ENCODE measurements at places on chromosomes 1 and 21. TPM values are rescaled to one million over a fixed set of nuclear protein-coding genes. Genes with fewer than 3 reads are reported as not detected.
A peak's percentile ranks its signal among the peaks of the same experiment; 100 is the strongest.

GRCh38 chr1:234871710-234872271 lies 256.8 kb downstream of the TOMM20 start:
- H3K36me3 ChIP-seq: no peaks in the 10 kb centered on the region
- peaks cover 35% of the 10 kb centered on the region for H3K4me1 ChIP-seq
- no peaks in the 10 kb centered on the region for H3K27me3 ChIP-seq

DNA sequence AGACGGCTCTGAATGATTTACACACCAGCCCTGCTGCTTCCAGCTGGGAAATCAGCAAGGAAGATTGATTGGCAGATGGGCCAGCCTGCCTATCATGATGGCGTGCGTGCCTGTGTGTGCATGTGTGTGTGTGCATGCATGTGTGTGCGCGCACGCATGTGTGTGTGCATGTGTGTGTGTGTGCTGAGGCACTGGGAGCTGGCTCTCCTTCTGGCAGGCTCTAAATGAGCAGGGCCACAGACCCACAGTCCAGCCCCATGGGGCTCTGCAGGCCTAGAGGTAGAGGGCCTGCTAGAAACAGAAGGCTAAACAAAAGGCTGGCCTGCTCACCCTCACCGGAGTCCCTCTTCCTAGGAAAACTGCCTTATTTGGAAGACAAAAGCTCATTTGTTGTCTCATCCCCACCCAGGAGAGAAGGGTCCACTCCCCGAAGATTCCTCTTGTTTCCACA lies 6.0 kb downstream of the KLHDC8A start:
- no peak for DNase-seq
- no peak overlapping the region for H3K4me3 ChIP-seq
- H3K27me3 ChIP-seq: no peaks in the 10 kb centered on the region
- no peak overlapping the region for H3K27ac ChIP-seq
- no peaks in the 10 kb centered on the region for H3K4me1 ChIP-seq

- no peak overlapping the region for H3K27ac ChIP-seq
- no peaks in the 10 kb centered on the region for H3K36me3 ChIP-seq
- no peak overlapping the region for H3K4me3 ChIP-seq
- no peak for DNase-seq
- peaks cover 71% of the 10 kb centered on the region for H3K27me3 ChIP-seq
- no peaks in the 10 kb centered on the region for H3K4me1 ChIP-seq
These were observed 34.9 kb upstream of the ZC3H12A start for GRCh38 chr1:37439349-37439995.

Gene KCNN3
- 3.5 TPM for total RNA-seq

Gene FAM229A
- total RNA-seq: 21.6 TPM

GRCh38 chr1:38571726-38572125 lies 287.8 kb downstream of the RRAGC start:
- H3K4me3 ChIP-seq: no peak overlapping the region
- no peaks in the 10 kb centered on the region for H3K4me1 ChIP-seq
- H3K27me3 ChIP-seq: no peaks in the 10 kb centered on the region
- DNase-seq: peak; percentile 49
- H3K36me3 ChIP-seq: no peaks in the 10 kb centered on the region
- no peak overlapping the region for H3K27ac ChIP-seq

Gene RGS8
- total RNA-seq: not detected

DNA sequence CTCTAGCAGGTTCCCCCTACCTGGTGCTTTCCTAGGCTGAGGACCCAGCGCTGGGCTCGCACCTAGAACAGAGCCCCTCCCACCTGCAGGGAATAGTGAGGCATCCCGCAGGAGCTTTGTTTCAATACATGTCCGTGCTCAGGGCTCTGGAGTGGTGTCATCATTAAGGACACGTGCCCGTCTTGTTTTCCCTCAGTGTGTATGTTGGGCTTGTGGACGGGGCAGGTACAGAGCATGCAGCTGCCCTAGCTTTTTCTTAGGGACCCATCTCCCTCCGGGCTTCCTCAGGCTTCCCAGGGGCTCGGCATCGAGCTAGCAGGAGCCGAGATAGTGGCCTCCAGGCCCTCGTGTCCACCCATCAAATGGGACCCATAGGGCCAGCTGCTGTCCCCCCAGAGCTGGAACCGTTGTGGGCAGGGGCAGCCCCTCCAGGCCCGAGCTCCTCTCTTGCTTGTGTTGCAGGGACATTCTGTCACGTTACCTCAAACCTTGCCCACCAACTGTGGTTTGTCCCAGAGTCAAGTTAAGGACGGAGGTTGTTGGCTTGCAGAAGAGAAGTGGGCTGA lies 3.9 kb downstream of the TMEM201 start:
- peaks cover 16% of the 10 kb centered on the region for H3K36me3 ChIP-seq
- H3K4me1 ChIP-seq: peaks cover 60% of the 10 kb centered on the region
- no peaks in the 10 kb centered on the region for H3K27me3 ChIP-seq
- no peak overlapping the region for H3K4me3 ChIP-seq
- no peak for DNase-seq

- no peak overlapping the region for H3K4me3 ChIP-seq
- H3K4me1 ChIP-seq: peaks cover 52% of the 10 kb centered on the region
- H3K27me3 ChIP-seq: no peaks in the 10 kb centered on the region
- no peak for DNase-seq
These were observed 14.0 kb downstream of the POLR3GL start for GRCh38 chr1:145978471-145978853.

DNA sequence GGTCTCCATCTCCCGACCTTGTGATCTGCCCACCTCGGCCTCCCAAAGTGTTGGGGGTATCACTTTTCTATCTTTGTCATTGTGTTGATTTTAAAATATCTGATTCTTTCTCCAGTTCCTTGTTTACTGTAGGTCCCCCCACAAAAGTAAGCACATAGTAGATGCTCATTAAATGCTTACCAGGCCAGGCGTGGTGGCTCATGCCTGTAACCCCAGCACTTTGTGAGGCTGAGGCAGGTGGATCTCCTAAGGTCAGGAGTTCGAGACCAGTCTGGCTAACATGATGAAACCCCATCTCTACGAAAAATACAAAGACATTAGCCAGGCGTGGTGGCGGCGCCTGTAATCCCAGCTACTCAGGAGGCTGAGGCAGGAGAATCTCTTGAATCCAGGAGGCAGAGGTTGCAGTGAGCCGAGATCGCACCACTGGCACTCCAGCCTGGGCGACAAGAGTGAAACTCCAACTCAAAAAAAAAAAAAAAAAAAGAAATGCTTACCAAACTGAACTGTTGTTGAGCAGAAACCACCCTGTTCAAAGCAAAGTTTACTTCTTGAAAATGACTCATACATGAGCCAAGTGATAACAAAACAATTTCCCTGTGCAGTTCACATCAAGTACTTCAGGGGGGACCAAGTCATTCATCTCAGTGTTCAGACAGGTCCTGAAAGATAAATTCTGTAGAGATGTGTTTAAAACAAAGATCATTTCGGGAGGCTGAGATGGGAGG lies 24.3 kb upstream of the NID1 start:
- no peak overlapping the region for H3K27ac ChIP-seq
- H3K4me3 ChIP-seq: no peak overlapping the region
- H3K4me1 ChIP-seq: peaks cover 8% of the 10 kb centered on the region

DNA sequence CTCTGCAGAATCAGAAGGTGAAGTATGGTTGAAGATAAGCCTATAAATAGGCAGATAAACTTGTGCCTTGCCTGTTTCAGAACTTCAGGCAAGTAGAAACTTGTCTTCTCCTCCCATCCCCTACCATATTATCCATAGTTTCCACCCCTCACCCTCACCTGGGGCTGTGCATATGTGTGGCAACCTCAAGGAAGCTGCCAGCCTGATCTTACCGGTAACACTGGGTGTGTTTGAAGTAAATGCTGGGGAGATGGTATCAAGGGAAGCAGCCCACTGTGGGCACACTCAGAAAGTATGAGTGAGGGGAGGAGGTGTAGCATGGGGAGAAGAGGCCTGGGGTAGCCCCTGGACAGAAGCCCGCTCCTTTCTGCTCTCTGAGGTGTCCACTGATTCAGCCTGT lies 14.5 kb downstream of the VANGL2 start:
- no peaks in the 10 kb centered on the region for H3K27me3 ChIP-seq
- DNase-seq: no peak
- H3K4me1 ChIP-seq: no peaks in the 10 kb centered on the region

Gene MYOG
- not detected for total RNA-seq

Gene TP73
- not detected for total RNA-seq

DNA sequence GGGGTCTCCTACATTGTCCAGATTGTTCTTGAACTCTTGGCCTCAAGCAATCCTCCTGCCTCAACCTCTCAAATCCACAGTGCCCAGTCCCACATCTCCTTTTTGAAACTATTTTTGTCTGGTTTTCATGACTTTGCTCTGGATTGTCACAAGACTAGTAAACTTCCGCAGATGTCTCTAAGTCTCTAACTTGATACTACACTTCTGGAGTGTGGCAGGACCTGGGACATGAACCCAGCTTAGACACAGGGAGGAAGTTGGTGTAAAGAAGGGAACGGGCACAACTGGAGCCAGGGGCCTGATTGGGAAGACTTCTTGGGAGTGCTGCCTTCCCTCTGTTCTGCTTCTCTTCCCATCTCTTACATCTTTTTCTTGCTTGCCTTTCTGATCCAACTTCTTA lies 16.2 kb upstream of the DISC1 start:
- no peaks in the 10 kb centered on the region for H3K27me3 ChIP-seq
- H3K4me1 ChIP-seq: no peaks in the 10 kb centered on the region
- H3K27ac ChIP-seq: no peak overlapping the region
- no peak overlapping the region for H3K4me3 ChIP-seq
- no peaks in the 10 kb centered on the region for H3K36me3 ChIP-seq

Gene OR2T29
- total RNA-seq: not detected

Gene SGIP1
- 27.5 TPM for total RNA-seq

Gene BATF3
- 1.1 TPM for total RNA-seq

Gene OR2T11
- not detected for total RNA-seq

- no peak overlapping the region for H3K4me3 ChIP-seq
- H3K36me3 ChIP-seq: no peaks in the 10 kb centered on the region
- DNase-seq: peak; percentile 25
- H3K27me3 ChIP-seq: no peaks in the 10 kb centered on the region
- H3K27ac ChIP-seq: no peak overlapping the region
These were observed 22.9 kb upstream of the EPS8L3 start for GRCh38 chr1:109786531-109787021.

GRCh38 chr1:200224315-200224714 lies 185.5 kb downstream of the ZNF281 start:
- no peak overlapping the region for H3K27ac ChIP-seq
- H3K4me1 ChIP-seq: no peaks in the 10 kb centered on the region
- no peak overlapping the region for H3K4me3 ChIP-seq
- DNase-seq: no peak
- H3K36me3 ChIP-seq: no peaks in the 10 kb centered on the region

DNA sequence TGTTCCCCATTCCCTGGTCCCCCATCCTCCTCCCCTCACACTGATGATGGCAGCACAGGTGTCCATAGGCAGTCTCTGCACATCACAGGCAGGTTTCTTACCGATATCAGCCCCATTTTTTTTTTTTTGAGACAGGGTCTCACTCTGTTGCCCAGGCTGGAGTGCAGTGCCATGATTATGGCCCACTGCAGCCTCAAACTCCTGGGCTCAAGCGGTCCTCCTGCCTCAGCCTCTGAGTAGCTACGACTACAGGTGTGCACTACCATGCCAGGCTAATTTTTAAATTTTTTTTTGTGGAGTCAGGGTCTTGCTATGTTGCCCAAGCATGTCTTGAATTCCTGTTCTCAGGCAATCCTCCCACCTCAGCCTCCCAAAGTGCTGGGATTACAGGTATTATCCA lies 28.9 kb upstream of the SDHB start:
- H3K27ac ChIP-seq: no peak overlapping the region
- H3K36me3 ChIP-seq: no peaks in the 10 kb centered on the region
- no peak overlapping the region for H3K4me3 ChIP-seq
- H3K4me1 ChIP-seq: no peaks in the 10 kb centered on the region

- H3K27me3 ChIP-seq: no peaks in the 10 kb centered on the region
- no peak overlapping the region for H3K4me3 ChIP-seq
- no peak for DNase-seq
- no peak overlapping the region for H3K27ac ChIP-seq
- H3K4me1 ChIP-seq: no peaks in the 10 kb centered on the region
These were observed 9.7 kb upstream of the FRRS1 start for GRCh38 chr1:99776120-99776519.

Gene HSD11B1
- total RNA-seq: 2.3 TPM

Gene CD1B
- not detected for total RNA-seq

DNA sequence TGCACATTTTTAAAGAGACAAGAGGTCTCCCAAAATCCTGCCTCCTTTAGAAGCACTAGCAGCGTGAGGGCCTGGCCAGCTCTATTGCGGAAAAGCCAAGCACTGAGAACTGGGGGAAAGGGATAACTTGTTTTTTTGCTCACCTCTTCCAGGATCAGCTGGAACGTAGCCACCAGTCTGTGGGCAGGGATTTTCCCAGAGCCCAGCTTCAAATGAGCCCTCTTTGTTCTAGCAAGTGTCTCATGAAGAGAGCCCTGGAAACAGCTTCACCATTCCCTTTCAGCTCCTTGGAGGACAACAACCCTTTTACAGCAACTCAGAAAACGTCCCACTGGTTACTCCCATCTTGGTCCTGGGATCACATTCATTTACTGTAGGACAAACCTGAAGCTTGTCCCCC lies 195.4 kb downstream of the LMX1A start:
- H3K4me1 ChIP-seq: no peaks in the 10 kb centered on the region
- no peak overlapping the region for H3K4me3 ChIP-seq
- H3K27ac ChIP-seq: no peak overlapping the region
- no peaks in the 10 kb centered on the region for H3K27me3 ChIP-seq
- DNase-seq: no peak

Measured in stomach (tissue), 19 donors.